ENCODE measurements at places on chromosomes 6 and 20.
A peak's percentile ranks its signal among the peaks of the same experiment; 100 is the strongest.

DNA sequence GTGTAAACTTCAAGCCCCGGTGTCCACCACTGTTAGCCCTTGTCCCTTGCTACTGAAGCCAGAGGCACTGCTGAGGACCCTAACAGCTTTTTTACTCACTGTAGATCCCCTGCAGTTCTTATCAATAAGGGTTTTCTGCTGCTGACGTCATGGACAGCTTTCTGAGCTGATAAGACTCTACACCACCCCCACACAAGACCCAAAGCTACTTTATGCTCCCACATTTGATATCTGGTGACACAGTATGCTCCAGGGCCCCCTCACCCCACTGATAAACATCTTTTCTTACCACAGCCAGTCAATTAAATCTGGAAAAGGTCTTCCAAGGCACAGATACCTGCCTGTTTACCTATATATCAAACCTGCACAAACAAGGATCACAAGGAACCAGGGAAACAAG lies 65.3 kb downstream of the NUS1 start:
- DNase-seq, result no peak

GRCh38 chr6:114315831-114316595 lies 26.8 kb downstream of the HS3ST5 start:
- no peak for DNase-seq

- DNase-seq, result no peak
Measured at GRCh38 chr6:69841862-69842261, 24.5 kb upstream of the COL19A1 start.

DNA sequence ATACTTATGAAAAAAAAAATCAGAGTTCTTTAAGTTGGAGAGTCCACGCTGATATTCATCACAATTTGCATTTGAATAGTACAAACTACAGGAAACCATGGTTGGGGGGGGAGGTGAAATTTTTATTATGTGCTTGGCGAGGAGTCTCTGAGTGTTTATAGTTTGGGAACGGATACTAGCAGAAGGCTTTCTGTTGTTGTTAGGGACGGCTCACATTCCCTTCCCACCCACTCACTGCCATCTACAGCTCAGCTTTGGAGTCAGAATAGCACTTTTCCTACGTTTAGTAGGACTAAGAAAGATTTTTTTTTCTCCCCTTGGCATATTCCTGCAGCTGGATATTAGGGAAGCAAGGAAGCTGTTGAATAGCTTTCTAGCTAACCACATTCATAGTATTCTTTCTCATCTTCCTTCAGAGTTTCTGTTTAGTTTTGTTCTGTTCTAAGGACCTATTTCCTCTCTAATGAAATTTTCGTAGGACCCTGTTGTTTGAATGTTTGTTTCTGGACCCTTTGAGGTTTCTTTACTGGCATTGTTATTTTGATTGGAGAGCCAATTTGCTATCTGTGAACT lies 235.1 kb upstream of the ZNF217 start:
- DNase-seq, result peak; percentile 75

DNA sequence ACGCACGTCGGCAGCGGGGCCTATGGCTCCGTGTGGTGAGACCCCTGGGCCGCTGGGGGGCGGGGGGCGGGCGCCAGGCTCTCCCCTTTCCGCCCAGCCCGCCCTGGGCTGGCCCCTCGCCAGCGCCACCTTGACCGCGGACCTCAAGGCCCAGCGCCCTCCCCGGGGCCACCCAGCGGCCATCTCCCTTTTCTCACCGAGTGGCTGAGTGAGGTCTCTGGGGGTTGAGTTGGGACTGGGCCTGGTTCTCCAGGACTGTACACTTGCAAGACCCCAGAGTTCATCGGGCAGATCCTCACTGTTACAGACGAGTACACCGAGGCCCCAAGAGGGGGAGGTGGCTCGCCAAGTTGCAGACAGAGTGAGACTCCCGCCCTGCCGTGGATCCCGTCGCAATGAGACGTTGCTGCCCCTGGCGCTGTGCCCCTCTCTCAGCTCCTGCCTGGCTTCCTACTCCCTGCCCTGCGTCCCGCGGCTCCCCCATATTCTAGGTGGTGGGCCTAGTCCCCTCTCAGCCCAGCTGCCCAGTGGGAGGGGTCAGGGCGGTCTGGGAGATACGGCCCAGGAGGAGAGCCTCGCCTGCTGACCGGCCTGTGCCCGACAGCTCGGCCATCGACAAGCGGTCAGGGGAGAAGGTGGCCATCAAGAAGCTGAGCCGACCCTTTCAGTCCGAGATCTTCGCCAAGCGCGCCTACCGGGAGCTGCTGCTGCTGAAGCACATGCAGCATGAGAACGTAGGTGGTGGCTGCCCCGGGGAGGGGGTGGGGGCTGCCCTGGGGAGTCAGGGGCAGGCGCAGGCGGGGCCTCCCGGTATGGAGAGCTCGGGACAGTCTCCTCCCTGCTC lies 576 bp downstream of the MAPK13 start:
- no peak for DNase-seq

- no peak for DNase-seq
Measured at GRCh38 chr6:106014955-106015354, 71.2 kb upstream of the PRDM1 start.

DNA sequence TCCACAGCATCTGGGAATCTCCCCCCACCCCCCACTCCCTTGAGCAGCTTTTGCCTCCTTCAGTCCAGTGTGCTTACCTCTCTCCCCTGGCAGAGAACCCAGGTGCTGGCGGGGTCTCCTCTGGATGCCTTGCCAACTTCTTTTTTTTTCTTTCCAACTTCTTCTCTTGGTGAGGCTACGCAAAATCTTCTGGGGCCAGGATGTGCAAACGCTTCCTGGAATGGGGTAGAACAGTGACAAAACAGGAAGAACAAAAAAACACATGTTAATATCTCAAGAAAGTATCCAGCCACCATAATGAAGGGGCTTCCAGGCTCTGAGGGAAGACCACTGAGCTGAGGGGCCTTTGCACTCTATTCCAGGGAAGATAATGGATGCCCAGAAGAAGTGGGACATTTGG lies 53.9 kb upstream of the DDR1 start:
- no peak for DNase-seq

- DNase-seq, result no peak
Measured at GRCh38 chr20:42986143-42986773, 203.4 kb downstream of the PTPRT start.

Measured in amniotic stem cell (primary cell).